ENCODE measurements at places on chromosomes 6 and 20.

DNA sequence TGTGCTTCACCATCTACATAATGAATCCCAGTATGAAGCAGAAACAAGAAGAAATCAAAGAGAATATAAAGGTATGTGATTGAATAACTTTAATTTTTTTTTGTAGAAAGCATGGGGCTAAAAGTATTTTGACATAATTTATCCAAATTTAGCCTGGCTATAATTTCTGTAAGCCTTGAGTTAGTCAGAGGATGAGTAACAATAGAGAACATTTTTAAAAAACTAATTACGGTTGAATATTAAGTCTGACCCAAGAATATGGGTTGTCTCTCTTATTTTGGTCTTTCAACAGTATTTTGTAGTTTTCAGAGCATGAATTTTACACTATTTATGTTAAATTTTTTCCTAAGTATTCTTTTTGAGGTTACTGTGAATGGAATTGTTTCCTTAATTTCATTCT lies 2.5 kb downstream of the GMNN start:
- no peak for DNase-seq

- no peak for DNase-seq
Observed at GRCh38 chr6:113744861-113745260, 112.3 kb upstream of the MARCKS start.

GRCh38 chr6:7475081-7475480 lies 66.4 kb upstream of the DSP start:
- no peak for DNase-seq

- DNase-seq: no peak
Observed at GRCh38 chr20:9838035-9838377, 870 bp downstream of the PAK5 start.

- DNase-seq: no peak
Observed at GRCh38 chr6:158815379-158815724, 3.8 kb downstream of the EZR start.

GRCh38 chr6:26019261-26019830 lies 56.7 kb downstream of the TRIM38 start:
- no peak for DNase-seq

DNA sequence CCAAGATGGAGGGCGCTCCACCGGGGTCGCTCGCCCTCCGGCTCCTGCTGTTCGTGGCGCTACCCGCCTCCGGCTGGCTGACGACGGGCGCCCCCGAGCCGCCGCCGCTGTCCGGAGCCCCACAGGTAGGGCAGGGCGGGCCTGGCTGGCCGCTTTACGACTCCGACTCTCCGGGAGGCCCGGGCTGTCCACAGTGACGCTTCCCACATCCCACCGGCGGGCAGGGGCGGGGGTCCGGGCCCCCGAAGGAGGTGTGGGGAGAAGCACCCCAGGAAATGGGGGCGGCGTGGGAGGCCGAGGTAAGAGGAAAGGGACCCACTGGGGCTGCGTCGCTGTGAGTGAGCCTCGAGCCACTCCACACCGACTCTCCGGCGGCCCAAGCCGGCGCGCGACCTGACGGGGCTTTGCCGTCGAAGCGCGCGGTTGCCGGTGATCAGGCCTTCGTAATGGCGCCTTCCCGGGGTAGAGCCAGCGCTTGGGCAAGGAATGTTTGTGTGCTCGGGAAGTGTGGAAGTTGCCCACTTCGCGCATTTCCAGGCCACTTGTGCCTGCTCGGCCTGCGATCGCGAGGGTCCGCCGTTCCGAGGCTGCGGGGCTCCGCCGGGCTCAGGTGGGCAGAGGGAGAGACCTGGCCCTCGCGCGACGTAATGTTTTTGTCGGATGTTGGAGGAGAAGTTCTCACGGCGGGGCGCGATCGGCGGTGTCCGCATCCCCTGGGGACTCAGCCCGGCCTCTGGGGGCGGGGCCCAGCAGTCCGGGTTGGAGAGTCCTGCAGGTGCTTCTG lies 427 bp downstream of the GINM1 start:
- peak; percentile 82 for DNase-seq

GRCh38 chr6:151147118-151147832 lies 92.5 kb upstream of the AKAP12 start:
- DNase-seq: no peak

DNA sequence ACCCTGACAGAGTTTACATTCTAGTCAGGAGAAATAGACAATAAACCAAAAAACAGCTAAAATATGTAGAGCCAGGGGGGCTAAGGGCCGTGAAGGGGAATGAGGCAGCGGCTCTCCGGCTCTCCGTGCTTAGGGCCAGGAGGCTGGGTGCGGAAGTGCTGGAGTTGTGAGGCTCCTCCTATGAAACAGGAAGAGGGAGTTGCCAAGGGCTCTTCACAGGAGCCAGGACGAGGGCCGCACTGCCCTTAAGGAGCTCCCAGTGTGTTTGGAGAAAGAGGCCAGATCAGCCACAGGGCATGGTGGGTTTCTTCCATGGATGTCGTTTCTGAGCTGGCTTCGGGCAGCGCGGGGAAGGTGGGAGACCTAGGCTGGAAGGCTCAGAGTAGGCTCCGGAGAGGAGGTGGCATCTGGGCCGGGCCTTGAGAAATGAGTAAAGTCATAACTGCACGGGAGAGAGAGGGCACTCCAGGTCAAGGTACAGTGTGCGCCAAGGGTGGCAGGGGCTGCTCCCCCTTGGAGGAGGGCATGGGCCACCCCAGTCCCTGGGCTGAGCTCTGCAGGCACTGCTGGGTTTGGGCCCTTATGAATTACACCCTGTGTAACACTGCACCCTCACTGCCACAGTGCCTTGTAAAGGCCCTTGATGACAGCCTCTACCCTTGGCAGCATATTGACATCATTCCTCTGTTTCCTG lies 20.8 kb upstream of the MLN start:
- no peak for DNase-seq

DNA sequence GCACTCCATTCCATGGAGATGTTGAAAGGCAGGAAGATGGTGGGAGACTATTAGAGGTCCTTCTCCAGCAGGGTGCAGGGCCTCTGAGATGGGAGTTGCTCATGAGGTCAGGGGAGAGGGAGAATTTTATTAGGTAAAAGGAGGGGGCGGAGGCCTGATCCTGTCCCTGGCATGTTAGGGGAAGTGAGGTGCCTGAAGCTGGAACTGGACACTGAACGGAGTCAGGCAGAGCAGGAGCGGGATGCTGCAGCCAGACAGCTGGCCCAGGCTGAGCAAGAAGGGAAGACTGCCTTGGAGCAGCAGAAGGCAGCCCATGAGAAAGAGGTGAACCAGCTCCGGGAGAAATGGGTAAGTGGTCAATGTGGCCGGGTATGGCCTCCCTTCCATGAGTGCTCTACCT lies 24.4 kb downstream of the CEP250 start:
- DNase-seq: no peak
